ENCODE measurements at places on chromosomes 4 and X.

- no peak for DNase-seq
Measured at GRCh38 chrX:121496966-121497365, 449.6 kb downstream of the GLUD2 start.

GRCh38 chr4:145231906-145232700 lies 51.7 kb upstream of the OTUD4 start:
- no peak for DNase-seq

DNA sequence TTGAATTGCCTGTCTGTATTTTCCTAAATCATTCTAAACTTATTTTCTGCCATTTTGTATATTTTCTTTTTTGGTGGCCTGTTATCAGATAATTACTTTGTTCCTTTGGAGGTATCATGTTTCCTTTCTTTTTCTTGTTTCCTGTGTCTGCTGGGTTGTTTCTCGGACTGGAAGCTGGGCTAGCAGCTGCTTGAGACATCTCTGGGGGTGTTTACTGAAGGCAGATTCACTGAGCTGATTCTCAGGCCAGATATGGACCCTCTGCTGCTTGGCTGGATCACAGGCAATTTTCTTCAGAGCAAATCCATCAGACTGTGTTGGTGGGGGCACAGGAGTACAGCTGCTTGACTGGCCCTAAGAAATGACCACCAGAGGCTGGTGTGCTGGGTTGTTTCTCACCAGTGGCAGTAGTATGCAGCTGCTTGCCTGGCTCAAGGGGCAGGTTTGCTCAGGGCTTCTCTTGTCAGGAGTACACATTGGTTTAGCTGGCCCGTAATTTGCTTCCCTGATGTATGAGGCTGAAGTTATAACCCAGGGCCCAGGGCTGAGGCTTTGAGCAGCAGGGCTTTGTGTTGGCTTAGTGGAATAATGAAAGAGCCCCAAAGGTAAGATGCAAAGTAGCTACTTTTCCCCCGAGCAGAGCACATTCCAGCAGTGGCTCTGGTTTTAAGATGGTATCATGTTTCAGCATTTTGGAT lies 680.6 kb downstream of the TECRL start:
- no peak for DNase-seq

GRCh38 chrX:49282647-49283011 lies 13.0 kb downstream of the PPP1R3F start:
- DNase-seq: no peak

DNA sequence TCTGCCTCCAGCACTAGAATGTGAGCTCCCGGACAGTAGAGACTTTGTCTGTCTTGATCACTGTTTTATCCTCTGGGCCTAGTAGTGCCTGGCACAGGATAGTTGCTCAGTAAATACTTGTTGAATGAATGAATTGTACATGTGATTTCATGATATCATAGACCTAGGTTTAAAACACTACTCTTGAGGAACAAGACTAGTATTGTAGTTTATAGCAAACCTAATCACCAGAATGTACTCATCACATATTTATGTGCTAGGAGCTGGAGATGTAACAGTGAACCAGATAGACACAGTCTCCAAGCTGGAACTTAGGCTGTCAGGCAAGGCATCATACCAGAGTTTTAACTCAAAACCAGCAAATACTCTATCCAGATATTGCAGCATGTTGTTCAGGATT lies 23.5 kb downstream of the GAB3 start:
- no peak for DNase-seq

- peak; percentile 45 for DNase-seq
Measured at GRCh38 chrX:153968754-153969124, 2.9 kb downstream of the HCFC1 start.
